Naive thymus-derived CD8-positive, alpha-beta T cell (primary cell): ENCODE measurements at places on chromosomes 5 and 9.
A peak's percentile ranks its signal among the peaks of the same experiment; 100 is the strongest.

DNA sequence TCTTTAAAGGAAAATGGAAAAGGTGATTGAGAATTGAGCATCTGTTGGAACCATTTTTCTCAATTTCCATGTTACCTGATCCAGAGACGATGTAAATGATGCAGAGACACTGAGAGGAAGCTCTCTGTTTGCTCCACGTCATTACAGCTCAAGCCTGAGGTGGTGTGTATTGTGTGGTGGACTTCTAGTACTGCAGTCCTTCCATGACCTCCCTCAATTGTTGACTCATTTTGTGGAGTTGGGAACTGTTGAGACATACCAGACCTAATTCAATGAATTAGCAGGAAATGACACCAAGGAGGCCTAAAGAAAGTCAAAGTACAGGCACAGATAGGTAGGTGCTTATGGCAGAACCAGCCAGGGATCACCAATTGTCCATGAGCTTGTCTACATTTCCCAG lies 15.6 kb upstream of the LVRN start:
- DNase-seq, result no peak

DNA sequence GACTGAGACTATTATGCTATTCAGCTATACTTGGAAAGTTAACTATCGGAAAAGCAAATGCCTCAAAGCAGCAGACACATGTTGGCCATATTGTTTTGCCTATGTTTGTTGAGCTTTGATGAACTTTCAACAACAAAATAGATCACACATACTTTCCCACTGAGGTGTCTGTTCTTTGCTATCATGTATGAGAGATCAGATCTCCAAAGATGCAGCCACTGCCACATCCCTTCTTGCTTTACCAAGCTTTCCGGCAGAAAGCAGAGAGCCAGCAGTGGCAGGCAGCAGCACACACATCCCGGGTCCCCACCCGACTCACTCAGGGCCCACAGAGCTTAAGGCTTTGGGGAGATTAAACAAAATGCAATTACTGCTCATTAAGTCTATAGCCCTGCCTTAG lies 18.8 kb downstream of the ZBTB5 start:
- DNase-seq, result no peak

DNA sequence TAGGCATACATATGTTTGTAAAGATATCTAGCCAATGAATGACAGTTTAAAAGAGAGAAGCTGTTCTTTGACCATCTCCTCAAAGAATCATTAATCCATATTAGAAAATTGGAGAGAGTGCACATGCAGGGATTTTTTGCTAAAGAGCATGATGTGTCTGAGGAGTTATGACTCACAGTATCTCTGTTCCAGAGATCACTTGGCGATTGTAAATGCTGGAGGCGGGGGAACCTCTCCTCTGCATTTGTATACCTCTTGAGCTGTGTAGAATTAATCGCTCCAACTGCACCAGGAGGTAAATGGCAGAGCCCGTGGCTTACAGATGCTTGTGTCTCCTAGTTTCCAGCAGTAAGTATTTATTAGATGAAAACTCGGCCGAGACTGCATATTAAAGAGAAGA lies 3.6 kb upstream of the SPATA31D1 start:
- DNase-seq, result no peak

GRCh38 chr9:93184432-93185265 lies 710 bp downstream of the WNK2 start:
- DNase-seq, result peak; percentile 16

DNA sequence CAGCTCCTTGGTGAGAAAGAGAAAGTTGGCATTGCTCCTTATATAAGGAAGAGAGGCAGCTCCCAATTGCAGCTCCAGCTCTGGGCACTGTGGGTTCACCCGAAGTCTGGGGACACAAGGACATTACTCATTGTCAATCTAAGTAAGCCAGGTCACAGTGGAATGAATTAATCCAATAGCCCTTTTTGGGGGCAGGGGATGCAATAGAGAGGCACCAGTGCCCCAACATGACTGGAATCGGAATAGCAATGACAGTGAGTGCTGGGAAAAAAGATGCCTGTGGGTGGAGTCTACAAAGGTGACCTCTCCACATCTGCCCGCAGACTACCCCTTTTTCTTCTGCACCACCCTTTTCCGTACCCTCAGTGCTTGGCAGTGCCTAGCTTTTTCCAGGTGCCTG lies 11.1 kb upstream of the NEUROG1 start:
- no peak for DNase-seq

GRCh38 chr5:54883374-54884194 lies 101.8 kb downstream of the ESM1 start:
- DNase-seq, result no peak

- DNase-seq, result no peak
Observed at GRCh38 chr5:51378448-51379330, 4.6 kb upstream of the ISL1 start.

- no peak for DNase-seq
Observed at GRCh38 chr5:95078868-95079267, 206.0 kb downstream of the MCTP1 start.

DNA sequence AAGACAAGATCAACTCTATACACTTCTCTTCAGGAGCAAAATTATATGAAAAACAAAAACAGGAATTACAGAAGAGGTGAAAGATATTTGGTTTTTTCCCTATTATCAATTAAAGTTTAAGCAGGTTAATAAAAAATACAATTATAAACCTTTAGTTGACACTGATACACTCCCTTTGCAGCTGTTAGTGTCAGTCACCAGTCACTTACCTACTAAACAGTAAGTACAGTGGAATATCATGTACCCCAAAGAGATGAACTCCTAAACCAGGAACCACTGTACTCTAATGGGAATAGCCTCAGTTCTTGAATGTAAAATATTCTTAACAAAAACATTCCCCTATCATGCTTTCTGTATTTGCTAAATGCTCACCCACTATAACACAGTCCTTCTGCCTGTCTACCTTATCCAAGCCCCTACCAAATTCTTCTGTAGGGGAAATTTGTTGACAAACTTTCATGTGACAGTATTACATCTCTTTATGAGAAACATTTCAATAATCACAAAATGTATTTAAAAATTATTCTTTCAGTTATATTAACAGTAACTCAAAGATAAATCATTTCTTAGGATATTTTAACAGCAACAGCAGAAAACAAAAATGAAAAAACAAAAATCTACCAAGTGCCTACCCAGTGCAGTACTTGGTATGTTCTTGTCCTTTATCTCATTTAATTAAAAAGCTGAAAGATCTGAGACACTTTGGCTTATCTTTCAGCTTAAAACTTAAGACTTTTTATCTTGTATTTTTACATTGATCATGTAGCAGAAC lies 212.8 kb downstream of the MLLT3 start:
- DNase-seq, result no peak

DNA sequence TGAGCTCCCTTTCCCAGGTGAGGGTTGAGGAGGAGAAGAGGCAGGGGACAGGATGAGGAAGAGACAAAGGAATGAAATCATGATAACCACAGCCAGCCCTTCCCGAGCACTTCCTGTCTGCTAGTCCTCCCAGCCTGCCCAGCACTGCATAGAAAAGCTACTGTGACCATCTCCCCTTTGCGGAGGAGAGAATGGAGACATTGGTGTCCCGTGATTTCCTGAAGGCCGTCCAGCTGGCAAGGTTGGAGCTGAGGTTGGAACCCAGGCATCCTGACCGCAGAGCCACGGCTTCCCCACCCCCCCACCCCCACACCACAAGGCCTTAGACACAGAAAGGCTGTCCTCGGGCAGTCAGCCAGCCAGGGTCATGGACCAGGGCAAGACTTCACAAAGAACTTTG lies 131.1 kb upstream of the ICE1 start:
- DNase-seq, result no peak

GRCh38 chr5:84286662-84287061 lies 98.0 kb downstream of the EDIL3 start:
- DNase-seq, result no peak

DNA sequence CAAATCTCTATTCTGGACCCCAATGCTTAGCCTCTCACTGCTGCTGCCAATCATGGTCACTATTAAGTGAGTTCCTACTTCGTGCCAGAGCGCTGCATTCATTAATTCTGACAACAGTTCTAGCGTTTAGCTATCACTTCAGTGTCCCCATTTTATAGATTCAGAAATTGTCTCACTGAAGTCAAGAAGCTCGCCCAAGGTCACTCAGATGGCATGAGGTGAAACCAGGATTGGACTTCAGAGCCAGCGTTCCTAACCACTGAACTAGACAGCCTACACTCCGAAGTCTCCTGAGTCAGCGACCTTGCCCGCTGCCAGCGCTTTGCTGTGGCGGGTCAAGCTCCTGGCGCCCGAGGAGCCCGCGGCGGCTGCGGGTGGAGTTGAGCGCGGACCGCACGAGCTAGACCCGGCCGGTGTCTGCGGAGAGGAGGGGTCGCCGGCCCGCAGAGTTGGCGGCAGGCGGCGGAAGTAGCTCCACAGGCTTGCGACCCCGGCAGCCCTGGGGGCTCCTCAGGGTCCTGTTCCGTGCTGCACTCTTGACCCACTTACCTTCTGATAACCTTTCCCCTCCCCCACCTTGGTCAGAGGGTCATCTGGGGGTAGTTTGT lies 2.1 kb upstream of the GABRB2 start:
- DNase-seq, result no peak

- no peak for DNase-seq
Observed at GRCh38 chr9:105114964-105115728, 129.3 kb upstream of the SLC44A1 start.

DNA sequence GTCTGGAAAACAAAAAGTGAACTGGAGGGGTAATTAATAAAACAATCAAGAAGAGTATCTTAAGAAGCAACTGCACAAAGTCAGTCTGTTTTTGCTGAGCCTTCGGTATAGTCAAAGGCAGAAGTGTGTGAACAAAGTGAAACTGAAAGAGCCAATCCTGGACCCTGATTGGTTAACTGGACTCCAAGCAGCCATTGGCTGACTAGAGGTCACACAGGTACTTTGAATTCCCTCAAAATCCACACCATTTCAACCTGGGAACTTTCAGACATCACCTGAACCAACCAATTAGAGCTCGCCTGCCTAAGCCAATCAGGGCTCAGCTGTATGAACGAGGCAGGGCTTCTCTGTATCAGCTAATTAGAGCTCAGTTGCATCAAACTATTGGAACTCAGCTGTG lies 286.7 kb downstream of the TLE4 start:
- no peak for DNase-seq

DNA sequence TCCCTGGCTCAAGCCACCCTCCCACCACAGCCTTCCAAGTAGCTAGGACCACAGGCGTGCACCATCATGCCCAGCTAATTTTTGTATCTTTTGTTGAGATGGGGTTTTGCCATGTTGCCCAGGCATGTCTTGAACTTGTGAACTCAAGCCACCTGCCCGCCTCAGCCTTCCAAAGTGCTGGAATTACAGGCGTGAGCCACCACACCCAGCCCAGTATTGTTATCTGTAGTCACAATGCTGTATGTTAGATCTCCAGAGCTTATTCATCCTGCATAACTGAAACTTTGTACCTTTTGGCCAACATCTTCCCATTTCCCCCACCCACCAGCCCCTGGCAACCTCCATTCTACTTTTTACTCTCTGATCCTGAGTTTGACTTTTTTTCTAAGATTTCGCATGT lies 37.5 kb downstream of the CREBRF start:
- no peak for DNase-seq

DNA sequence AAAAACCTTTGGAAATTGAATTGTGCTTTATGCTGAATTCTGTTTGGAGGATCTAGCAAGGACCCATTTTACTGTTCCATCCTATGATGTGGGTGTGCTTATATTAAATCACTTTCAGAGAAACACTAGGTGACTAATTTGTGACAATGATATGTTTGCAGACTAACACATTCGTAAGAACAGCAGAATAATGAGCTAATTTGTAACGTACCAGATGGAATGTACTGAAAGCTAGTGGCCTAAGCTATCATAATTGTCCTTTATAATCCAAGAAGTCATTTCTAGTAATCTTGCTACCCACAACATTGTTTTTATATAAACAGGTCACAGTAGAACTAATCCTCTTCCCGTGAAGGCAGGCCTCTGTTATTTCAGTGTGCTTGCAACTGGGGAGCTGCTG lies 292.5 kb downstream of the PDE4D start:
- DNase-seq, result no peak

- no peak for DNase-seq
Observed at GRCh38 chr5:31656806-31657205, 17.9 kb downstream of the PDZD2 start.

- no peak for DNase-seq
Observed at GRCh38 chr9:15982182-15982581, 429.3 kb downstream of the CCDC171 start.
